ENCODE measurements at places on chromosomes 7 and 10.

- H3K4me3 ChIP-seq, result no peak overlapping the region
- no peak for DNase-seq
- no peak overlapping the region for H3K27ac ChIP-seq
- H3K27me3 ChIP-seq, result no peaks in the 10 kb centered on the region
- H3K4me1 ChIP-seq, result peaks cover 11% of the 10 kb centered on the region
- H3K36me3 ChIP-seq, result no peaks in the 10 kb centered on the region
These were observed 167.1 kb upstream of the ZMIZ1 start for GRCh38 chr10:78901694-78902093.

DNA sequence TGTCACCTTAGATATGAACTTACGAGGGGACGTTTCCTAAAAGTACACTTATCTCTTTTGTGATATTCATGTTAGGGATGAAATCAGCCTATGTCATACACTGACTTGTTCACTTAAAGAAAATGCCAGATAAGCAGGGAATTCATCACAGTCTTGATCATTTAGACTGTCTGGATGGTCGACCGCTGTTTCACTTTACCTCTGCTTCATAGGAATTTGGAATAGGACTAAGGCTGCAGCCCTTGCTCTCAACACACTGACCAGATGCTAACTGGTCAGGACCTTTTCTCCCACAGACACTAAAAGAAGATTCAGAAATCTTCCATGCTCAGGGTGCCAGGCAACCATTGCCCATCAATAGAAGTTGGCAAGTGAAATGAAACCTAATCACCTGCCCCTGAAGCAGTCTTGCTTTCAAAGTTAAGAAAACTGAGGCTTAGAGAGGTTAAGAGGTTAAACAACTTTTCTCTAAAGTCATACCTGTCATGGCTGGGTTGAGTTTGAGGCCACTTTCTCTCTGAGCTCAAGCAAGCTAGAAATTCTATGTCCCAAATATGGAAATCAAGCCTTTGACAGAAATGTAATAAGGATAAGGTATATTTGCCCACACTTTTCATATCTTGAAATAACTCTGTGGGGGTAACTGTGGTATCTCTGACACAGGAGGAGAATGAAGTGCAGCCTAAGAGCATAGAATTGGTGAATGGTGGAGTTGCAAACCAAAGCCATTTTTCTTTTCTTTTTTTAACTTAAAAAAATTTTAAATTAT is 77.1 kb downstream of the MAP3K8 start:
- no peak overlapping the region for H3K4me3 ChIP-seq
- no peaks in the 10 kb centered on the region for H3K27me3 ChIP-seq
- peaks cover 14% of the 10 kb centered on the region for H3K4me1 ChIP-seq
- DNase-seq, result no peak
- H3K27ac ChIP-seq, result peak overlapping the region; percentile 19

DNA sequence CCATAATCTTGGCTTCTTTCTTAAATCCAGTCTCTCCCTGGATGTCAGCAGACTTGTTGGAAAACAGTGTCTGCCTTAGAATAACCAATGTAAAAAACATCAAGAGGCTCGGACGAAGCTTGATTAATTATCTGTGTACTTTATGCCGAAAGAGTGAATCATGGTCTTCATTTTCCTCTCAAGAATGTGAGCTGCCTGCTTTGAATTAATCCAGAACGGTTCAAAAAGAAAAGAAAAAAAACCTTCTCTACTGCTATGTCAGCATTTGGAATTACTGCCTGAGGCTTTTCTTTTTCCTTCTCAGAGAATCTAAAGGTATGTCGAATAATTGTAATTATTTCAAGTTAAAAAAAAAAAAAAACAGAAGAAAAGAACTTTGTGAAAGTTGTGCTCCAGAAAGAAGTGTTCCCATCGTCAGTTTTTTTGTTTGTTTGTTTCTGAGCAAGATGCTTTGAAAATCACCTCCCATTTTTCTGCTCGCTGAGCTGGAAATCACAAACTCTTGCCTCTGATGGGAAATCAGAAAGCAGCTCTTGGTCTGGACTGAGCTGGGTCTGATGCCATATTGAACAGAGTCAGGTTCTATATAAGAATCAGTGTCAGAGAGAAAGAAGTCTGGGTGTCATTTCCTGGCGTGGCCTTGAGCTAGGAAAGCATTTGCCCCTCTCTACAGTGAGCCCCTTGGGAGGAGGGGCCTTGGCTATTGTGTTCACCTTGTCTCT is 20.2 kb downstream of the PLPP4 start:
- H3K27me3 ChIP-seq, result no peaks in the 10 kb centered on the region
- H3K36me3 ChIP-seq, result no peaks in the 10 kb centered on the region

DNA sequence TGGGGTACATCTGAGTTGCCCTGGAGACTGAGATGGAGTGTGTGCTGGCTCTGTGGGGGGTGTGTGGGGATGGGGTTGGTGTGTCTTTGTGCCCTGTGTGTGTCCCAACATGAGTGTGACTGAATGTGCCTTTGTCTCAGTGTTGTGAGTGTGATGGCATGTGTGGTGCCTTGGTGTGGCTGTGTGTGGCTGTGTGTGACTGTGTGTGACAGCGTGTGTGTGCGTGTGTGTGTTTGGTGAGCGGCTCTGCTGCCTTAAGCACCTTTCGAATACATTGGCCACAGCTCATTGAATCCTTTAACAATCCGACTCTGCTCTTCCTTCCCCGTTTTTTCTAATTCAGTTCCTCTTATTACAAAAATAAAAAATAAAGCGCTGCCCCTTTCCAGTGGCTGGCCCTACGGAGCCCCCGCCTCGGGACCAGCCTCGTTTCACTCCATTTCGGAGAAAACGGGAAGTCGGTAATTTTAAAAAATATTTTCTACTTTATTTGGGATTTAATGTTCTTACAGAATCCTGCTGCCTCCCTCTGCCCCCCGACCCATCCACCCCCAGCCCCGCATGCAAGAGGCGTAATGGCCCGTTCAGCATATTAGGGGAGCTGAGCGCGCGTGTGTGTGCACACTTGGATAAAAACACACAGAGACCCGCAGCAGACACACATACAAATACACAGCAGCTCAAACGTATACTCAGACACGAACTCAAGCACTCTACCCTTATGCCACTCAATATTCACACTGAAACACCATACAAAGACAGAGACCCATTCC is 35.5 kb downstream of the HIF1AN start:
- no peak for DNase-seq
- no peaks in the 10 kb centered on the region for H3K4me1 ChIP-seq
- H3K36me3 ChIP-seq, result no peaks in the 10 kb centered on the region
- no peak overlapping the region for H3K27ac ChIP-seq

GRCh38 chr7:48111596-48111995 is 22.5 kb downstream of the UPP1 start:
- H3K27ac ChIP-seq, result no peak overlapping the region
- peaks cover 21% of the 10 kb centered on the region for H3K36me3 ChIP-seq
- H3K4me1 ChIP-seq, result no peaks in the 10 kb centered on the region
- no peaks in the 10 kb centered on the region for H3K27me3 ChIP-seq
- DNase-seq, result no peak
- H3K4me3 ChIP-seq, result no peak overlapping the region

- H3K36me3 ChIP-seq, result no peaks in the 10 kb centered on the region
- no peaks in the 10 kb centered on the region for H3K27me3 ChIP-seq
- no peak overlapping the region for H3K27ac ChIP-seq
- no peak overlapping the region for H3K4me3 ChIP-seq
These were observed 401.9 kb downstream of the PARD3 start for GRCh38 chr10:34413214-34413613.

- DNase-seq, result no peak
- H3K27ac ChIP-seq, result no peak overlapping the region
- H3K36me3 ChIP-seq, result no peaks in the 10 kb centered on the region
- H3K27me3 ChIP-seq, result no peaks in the 10 kb centered on the region
These were observed 11.4 kb upstream of the PAX4 start for GRCh38 chr7:127629268-127629854.

GRCh38 chr10:21174715-21175495 is 277.8 kb upstream of the NEBL start:
- H3K27ac ChIP-seq, result no peak overlapping the region
- peak overlapping the region; percentile 55 for H3K4me3 ChIP-seq
- H3K36me3 ChIP-seq, result no peaks in the 10 kb centered on the region
- H3K4me1 ChIP-seq, result peaks cover 17% of the 10 kb centered on the region
- no peak for DNase-seq
- no peaks in the 10 kb centered on the region for H3K27me3 ChIP-seq

DNA sequence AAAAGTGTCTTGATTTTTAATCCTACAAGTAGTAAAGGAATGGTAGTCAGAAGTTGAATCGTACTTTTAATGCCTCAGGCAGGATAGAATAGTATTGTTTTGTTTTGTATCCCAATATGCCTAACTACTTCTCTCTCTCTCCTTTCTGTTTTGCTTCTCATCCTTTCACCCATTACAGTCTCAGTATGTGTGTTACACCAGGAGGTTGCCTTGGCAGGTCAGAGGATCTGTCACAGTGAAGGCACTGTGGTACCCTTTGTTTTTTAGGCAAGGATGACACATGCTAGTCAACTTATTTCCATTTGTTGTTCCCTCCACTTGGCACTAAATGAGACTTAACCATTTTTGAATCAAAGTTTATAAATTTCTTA is 94.4 kb downstream of the MAPK8 start:
- no peaks in the 10 kb centered on the region for H3K36me3 ChIP-seq
- no peak overlapping the region for H3K27ac ChIP-seq
- no peak for DNase-seq

DNA sequence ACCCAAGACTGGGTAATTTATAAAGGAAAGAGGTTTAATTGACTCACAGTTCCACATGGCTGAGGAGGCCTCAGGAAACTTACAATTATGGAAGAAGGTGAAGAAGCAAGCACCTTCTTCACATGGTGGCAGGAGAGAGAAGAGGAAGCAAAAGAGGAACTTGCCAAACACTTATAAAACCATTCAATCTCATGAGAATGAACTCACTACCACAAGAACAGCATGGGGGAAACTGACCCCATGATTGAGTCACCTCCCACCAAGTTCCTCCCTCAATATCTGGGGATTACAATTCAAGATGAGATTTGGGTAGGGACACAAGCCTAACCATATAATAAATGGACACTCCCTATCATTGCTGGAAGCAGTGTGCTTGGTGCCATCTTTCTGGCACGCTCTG is 506.3 kb downstream of the CALN1 start:
- H3K4me1 ChIP-seq, result no peaks in the 10 kb centered on the region
- no peak for DNase-seq
- H3K27me3 ChIP-seq, result no peaks in the 10 kb centered on the region
- H3K36me3 ChIP-seq, result no peaks in the 10 kb centered on the region
- no peak overlapping the region for H3K4me3 ChIP-seq

- no peak for DNase-seq
- H3K4me3 ChIP-seq, result no peak overlapping the region
- H3K27ac ChIP-seq, result no peak overlapping the region
- H3K4me1 ChIP-seq, result peaks cover 7% of the 10 kb centered on the region
- no peaks in the 10 kb centered on the region for H3K36me3 ChIP-seq
These were observed 70.2 kb upstream of the PODXL start for GRCh38 chr7:131626643-131627042.

DNA sequence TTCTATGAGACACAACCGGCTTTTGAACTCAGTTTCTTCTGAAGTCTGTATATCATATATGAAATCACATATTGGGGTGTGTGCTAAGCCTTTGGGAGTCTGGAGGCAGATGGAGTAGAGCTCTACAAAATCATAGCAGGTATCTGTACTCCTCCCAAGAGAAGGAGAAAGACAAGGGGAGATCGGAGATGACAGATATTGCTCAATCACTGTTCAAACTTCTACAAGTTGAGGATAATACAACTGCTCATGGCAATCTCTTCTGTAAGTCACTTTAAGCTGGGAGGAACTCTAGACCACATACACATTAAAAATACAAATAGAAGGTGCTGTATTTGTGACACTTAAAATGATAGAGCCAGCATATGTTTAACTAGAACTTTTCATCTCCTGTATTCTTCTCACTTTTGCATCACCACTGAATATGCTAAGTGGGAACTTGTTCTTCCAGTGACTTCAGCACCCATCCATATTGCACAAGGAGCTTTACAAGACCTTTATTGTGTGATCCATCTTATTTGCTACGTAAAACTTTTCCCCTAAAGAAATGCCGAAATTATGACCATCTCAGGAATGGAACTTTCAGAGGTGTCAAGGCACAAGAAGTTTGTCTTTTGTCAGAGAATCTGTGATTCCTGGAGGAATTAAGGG is 381.4 kb downstream of the PHTF2 start:
- no peak overlapping the region for H3K4me3 ChIP-seq
- H3K27ac ChIP-seq, result no peak overlapping the region
- no peaks in the 10 kb centered on the region for H3K36me3 ChIP-seq
- no peaks in the 10 kb centered on the region for H3K4me1 ChIP-seq
- no peaks in the 10 kb centered on the region for H3K27me3 ChIP-seq

- H3K4me1 ChIP-seq, result peaks cover 24% of the 10 kb centered on the region
- H3K4me3 ChIP-seq, result no peak overlapping the region
- no peak overlapping the region for H3K27ac ChIP-seq
- no peaks in the 10 kb centered on the region for H3K27me3 ChIP-seq
These were observed 144.2 kb upstream of the TNRC18 start for GRCh38 chr7:5567790-5568189.

- DNase-seq, result no peak
- H3K4me3 ChIP-seq, result no peak overlapping the region
- H3K4me1 ChIP-seq, result no peaks in the 10 kb centered on the region
- no peak overlapping the region for H3K27ac ChIP-seq
- H3K36me3 ChIP-seq, result no peaks in the 10 kb centered on the region
- no peaks in the 10 kb centered on the region for H3K27me3 ChIP-seq
These were observed 21.2 kb upstream of the IGF2BP3 start for GRCh38 chr7:23491502-23491901.

- DNase-seq, result no peak
- H3K4me3 ChIP-seq, result no peak overlapping the region
- H3K36me3 ChIP-seq, result no peaks in the 10 kb centered on the region
- no peaks in the 10 kb centered on the region for H3K4me1 ChIP-seq
- H3K27ac ChIP-seq, result no peak overlapping the region
These were observed 40.6 kb downstream of the TMEM60 start for GRCh38 chr7:77757589-77757988.

DNA sequence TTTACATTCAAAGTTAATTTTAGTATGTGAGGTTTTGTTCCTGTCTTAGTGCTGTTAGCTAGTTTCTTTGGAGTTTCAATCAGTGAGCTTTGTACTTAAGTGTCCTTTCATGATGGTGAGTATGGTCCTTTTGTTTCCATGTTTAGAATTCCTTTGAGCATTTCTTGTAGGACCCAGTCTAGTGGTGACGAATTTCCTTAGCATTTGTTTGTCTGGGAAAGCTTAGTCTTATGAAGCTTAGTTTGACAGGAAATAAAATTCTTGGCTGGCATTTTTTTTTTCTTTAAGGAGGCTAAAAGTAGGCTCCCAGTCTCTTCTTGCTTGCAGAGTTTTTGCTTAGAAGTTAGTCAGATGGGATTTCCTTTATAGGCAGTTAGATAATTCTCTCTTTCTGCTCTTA is 209.2 kb upstream of the SEMA3C start:
- H3K36me3 ChIP-seq, result no peaks in the 10 kb centered on the region
- no peak overlapping the region for H3K4me3 ChIP-seq
- no peak overlapping the region for H3K27ac ChIP-seq
- no peaks in the 10 kb centered on the region for H3K4me1 ChIP-seq
- no peaks in the 10 kb centered on the region for H3K27me3 ChIP-seq

- no peaks in the 10 kb centered on the region for H3K27me3 ChIP-seq
- DNase-seq, result no peak
- H3K36me3 ChIP-seq, result no peaks in the 10 kb centered on the region
- H3K27ac ChIP-seq, result no peak overlapping the region
These were observed 150.0 kb downstream of the ZNF33B start for GRCh38 chr10:42488416-42488815.

All from tibial artery (tissue), 4 donors.